ENCODE measurements at places on chromosomes 11 and 22.
A peak's percentile ranks its signal among the peaks of the same experiment; 100 is the strongest.

- no peak for DNase-seq
Measured at GRCh38 chr11:93133488-93134109, 64.2 kb downstream of the SLC36A4 start.

GRCh38 chr22:30802202-30803166, 107.8 kb downstream of the OSBP2 start:
- DNase-seq = peak; percentile 37

DNA sequence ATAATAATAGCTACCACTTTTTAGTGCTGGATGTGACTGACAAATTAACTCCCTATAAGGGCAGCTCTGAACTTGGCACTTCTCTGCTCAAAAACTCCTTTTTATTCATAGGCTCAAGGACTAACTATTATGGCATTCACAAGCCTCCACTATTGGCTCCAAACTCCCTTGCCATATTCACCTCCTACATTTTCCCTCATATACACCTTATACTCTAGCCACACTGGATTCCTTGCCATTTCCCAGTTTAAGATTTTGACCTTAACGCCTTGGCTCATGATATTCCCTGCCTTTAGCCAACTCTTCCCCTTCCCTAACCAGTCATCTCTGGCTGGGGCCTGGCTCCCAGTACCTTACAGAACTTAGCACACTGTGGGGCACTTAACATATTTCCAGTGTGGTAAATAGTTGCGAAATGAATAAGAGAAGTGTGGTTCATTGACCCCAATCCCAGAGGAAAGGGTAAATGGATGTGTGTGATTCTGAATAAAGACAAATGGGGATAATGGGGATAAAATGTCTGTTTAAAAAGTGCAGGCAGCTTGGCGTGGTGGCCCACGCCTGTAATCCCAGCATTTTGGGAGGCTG, 40.0 kb upstream of the SORL1 start:
- no peak for DNase-seq

DNA sequence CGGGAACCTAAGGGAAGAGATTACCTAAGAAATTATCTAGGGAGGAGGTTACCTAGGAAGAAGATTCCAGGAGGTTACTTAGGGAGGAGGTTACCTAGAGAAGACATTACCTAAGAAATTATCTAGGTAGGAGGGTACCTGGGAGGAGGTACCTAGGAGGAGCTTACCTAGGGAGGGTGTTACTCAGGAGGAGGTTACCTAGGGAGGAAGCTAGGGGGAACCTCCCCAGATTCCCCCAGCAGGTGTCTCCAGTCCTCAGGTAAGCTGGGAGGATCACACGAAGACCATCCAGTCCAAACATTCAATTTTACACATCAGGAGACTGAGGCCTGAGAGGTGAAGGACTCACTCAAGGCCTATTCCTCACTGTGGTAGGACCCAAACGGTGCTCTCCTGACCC, 482.8 kb downstream of the TBC1D22A start:
- DNase-seq = no peak

DNA sequence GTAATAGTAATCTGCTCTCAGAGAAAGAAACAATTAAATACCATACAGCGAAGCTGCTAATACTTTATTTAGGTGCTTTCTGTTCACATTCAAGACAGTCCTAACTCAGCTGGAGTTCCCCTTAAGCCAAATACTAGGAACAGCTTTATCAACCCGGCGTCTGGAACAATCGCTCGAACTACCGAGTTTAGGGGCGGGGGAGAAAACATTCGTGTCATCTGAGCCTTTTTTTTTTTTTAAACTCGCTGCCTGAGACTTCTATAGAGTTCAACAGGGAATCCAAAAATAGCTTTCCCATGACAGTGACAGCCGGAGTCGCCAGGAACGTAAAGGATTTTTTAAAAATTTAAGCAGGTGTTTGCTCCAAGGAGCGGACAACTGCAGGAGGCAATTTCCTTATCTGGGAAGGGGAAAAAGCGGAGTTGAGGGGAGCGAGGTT, 852 bp downstream of the TRAF6 start:
- DNase-seq = no peak

DNA sequence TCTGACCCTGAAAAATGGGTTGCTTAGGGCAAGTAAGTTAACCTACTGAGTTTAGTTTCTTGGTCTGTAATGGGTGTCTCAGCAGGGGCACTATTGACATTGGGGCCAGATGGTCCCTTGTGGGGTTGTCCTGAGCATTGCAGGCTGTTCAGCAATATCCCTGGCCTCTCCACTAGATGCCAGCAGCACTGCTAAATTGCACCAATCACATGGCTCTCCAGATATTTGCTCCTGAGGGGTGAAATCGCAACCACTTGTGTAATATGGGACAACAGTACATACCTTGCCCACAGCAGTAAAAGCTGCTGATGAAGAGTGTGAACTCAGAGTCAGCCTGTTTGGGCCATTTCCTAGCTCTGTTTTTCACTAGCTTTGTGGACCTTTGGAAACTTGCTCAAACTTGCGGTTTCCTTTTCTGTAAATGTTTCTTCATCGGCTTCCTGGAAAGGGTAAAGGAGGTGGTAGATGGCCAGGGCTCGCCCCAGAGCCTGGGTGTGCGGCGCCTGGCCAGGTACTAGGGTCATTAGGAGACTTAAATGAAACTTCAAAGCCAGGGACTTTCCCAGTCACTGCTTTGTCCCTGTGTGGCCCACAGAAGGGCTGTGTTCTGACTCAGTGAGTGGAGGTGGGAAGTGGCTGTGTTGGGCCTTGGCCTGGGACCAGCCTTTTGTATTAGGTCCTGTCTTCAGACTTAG, 13.0 kb downstream of the NCF4 start:
- no peak for DNase-seq

GRCh38 chr11:78138694-78139421, 568 bp downstream of the ALG8 start:
- no peak for DNase-seq

GRCh38 chr11:34416766-34417165, 22.0 kb upstream of the CAT start:
- DNase-seq = no peak

DNA sequence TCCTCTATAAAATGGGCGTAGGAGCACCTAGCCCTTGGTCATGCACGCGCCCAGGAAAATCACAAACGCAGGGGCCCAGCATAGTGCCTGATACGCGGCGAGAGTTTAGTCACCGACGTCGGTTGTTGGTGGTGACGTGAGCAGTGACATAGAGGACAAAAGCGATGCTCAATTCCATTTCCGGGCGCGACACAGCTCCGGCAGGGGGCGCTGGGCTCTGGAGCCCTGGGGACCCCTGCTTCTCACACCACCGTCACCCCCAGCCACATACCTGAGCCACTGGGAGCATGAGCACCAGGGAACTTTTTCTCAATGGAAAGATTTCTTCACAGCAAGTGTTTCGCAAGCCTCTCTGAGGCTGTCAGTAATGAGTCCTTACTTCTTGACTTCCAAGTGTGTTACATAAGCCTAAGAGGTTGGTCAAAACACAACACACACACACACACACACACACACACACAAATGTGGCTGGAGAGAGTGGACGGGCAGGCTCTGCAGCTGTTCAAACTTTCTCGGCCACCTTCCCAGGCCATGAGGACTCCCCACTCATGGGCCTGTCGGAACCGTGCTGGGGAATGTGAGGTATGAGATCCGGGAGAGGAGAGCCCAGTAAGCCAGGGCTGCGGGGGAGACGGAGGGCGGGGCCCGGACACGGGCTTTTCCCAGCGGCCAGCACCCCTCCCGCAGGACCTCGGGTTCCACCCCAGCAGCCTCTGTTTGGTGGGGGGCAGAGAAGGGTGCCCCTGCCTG, 36.9 kb upstream of the LINC01488 start:
- no peak for DNase-seq

GRCh38 chr22:37334859-37335805, 52.8 kb downstream of the CYTH4 start:
- DNase-seq = no peak

GRCh38 chr22:48234011-48234410, 1471.6 kb downstream of the TBC1D22A start:
- DNase-seq = no peak

- no peak for DNase-seq
Measured at GRCh38 chr11:109023036-109023435, 358.2 kb downstream of the DDX10 start.

DNA sequence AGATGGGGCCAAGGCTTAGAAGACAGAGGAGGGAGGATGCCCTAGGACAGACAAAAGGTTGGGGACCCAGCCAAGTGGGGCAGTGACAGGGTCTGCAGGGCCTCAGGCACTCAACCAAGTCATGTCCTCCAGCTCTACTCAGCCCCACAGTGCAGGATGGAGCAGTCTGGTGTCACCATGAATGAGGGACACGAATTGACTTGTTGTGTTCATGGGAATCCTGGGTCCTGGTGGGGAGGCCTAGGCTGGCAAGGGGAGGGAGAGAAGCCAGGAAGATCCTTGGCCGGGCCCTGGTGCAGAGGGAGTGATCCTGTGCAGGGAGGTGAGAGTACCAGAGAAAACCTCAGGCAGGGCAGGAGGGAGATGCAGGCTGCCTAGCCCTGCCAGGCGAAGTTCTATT, 12.0 kb downstream of the P2RY6 start:
- DNase-seq = no peak

- DNase-seq = no peak
Measured at GRCh38 chr11:15824060-15824459, 532.3 kb downstream of the SOX6 start.

GRCh38 chr11:130606781-130607511, 158.5 kb downstream of the ADAMTS15 start:
- DNase-seq = no peak

DNA sequence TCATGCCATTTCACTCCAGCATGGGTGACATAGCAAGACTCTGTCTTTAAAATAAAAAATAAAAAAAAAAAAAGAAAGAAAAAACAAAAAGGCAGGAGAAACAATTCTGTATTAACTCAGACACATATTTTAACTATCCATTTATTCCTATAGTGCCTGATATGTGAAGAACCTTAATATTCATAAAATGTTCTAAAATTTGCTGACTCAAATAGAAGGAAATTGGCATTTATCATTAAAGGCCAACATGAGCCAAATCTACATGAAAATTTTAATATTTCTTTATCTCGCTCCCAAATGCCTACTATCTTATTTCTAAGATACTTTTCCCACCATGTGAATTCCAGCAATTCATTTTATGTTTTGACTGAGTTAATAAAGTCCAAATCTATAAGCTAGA, 18.9 kb downstream of the PITPNB start:
- no peak for DNase-seq

GRCh38 chr22:27546157-27546935, 255.2 kb downstream of the MN1 start:
- no peak for DNase-seq

DNA sequence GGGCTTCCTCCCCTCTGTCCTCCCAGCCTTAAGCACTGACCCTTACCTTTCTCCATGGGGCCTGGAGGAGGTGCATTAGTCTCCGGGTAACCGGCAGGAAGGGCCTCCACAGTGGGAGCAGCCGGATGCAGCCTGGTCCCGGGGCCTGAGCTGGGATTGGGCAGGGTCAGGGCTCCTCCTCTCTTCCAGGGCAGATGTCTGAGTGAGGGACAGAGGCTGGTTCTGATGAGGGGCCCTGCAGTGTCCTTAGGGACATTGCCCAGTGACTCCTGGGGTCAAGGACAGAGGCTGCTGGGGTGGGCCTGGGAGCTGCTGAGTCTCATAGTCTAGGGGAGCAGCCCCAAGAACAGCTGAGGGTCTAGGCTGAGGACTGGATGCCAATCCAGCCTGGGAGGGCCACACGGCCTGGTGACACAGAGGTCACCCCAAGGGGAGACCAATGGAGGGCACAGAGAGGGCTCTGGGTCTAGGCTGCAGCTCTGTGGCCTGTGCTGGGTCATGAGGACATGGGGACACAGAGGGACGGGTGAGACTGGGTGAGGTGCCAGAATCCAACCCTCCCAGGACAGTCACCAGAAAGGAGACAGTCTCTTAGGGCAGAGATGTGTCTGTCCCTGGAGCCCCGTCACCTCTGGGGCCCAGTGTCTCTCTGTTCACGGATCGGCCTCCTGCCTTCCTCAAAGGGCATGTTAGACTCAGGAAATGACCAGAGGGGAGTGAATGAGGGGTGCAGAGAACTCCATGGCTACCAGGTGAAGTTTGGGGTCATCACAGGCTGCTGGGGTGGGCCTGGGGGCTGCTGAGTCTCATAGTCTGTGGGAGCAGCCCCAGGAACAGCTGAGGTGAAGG, 6.5 kb downstream of the IGLL5 start:
- no peak for DNase-seq

- no peak for DNase-seq
Measured at GRCh38 chr11:6576471-6577373, 26.7 kb downstream of the RRP8 start.

DNA sequence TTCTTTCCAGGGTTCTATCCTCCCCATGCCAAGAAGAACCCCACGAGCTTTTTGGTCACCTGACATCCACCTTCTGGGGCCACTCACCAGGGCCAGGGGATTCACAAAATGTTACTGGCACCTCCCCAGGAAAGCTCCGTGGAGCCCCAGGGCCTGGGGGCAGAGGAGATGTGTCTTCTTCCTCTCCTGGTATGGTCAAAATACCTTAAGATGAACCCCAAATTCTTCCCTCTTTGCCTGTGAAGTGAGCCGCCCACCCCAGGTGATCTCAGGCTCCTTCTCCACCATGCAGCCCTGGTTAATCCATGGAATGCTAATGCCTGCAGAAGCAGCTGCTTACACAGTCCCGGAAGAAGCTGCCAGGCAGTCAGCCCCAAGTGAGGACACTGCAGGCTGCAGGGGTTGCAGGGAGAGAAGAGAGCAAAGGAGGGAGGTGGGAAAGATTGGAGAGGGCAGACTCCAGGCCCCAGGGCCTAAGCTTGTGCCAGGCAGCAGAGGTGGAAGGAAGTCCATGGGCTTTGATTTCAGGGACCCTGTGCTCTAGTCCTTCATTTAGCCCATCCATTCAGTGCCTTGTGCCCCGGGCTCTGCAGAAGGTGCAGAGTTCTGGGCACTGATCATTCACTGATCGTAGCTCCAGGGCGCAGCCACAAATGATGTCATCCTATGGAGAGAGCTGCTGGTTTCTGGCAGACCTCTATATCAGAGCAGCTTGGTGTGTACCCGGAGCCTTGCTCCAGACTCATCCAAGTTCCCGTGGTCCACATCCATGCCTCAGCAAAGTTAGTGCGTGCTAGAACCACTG, 127.9 kb upstream of the NECTIN1 start:
- DNase-seq = no peak

DNA sequence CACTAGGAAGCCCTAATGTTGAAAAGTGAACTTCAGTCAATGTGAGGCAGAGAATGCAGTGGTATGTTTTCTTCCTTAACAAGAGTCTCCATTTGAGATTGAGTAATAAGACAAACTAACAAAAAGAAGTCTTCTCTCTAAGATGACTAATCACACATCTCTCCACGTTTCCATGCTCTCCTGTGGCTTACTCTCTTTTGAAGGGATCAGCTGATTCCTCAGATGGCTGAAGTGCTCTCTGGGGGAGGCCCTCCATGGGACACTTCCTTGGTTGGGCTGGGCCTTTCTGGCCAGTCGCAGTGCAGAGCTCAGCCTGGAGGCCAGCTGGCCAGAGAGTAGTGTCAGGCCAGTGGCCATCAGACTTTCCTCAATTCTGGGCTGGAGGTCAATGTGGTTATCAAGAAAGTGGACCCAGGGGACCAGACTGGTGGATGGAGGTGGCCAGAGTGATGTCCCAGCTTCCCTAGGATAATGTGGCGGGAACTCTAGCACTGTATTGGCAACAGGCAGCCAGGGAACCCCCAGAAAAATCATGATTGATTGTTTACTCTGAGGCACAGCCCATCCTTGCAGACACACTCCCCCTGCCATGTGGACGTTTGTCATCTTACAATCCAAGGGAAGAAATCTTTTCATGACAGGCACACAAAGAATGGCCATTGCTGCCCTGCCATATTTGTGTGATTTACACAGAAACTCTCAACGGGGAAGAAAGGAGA, 14.5 kb downstream of the CSRP3 start:
- no peak for DNase-seq

- DNase-seq = no peak
Measured at GRCh38 chr11:76087749-76088148, 118.6 kb downstream of the WNT11 start.

All from cortex of kidney (tissue), 1 donor.